ENCODE measurements at places on chromosomes 4 and X.

GRCh38 chr4:56755901-56756300 lies 65.6 kb downstream of the SPINK2 start:
- DNase-seq: no peak

DNA sequence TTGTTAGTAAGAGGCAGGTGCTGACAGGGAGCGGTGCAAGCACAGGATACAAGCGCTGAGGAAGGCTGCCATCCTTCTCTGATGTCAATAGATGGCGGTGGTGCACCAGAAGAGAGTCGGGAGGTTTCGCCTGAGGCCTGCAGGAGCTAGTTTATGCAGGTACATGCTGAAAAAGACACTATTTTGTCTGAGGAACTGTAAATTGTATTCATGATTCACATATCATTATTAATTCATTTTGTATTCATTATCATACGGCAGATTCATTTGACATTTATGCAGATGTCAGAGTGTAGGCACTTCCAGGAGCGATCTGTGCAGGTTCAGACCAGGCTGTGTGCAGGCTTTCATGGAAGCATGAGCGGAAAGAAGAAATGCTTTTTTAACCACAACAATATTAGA lies 824.0 kb downstream of the STIM2 start:
- no peak for DNase-seq

DNA sequence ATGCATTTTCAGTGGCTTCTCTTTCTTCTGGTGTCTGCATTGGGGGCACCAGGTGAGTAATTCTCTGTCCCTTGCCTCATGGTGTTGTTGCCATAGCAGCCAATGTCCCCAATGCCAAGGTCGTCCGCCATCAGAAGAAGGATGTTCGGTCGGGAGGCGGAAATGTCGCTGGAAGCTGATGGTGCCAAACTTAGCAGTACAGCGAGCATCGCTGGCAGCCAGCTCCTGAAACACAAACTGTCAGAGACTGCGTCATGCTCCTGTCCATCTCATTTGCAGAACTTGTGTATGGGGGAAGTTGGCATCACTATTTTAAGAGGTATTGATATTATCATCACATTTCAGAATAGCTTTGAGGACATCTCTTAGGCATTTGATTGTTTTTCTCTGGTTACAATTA lies 29.1 kb upstream of the ARSD start:
- DNase-seq: no peak

GRCh38 chr4:186781032-186781917 lies 57.6 kb upstream of the FAT1 start:
- no peak for DNase-seq

GRCh38 chr4:32161392-32161791 lies 1441.2 kb downstream of the PCDH7 start:
- no peak for DNase-seq

GRCh38 chr4:7590899-7591298 lies 156.2 kb upstream of the PSAPL1 start:
- DNase-seq: no peak

DNA sequence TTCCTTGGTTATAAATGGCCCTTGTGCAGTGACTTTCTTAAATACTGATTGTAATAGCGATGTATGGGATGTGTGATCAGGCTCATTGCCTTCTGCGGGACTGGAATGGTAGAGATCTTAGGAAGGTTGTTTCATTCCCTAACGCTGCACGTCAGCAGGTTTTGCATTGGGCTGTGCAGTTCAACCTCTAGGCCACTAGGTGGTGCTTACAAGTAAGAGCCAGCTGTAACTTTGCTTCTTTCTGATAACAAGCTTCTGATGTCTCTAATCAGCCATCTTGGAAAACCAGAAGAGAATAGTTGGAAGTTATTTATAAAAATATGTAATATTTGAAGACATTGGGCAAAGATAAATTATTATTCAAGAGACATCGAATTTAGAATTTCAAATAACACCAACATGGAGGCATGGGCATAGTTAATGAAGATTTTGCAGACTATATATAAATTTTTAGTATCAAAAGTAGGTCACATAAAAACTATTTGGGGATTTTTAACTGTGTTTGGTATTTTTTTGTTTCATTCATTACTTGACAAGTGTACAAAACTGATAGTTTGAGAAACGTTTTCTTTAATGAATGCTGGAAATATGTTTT lies 339.7 kb upstream of the PCDH7 start:
- no peak for DNase-seq

DNA sequence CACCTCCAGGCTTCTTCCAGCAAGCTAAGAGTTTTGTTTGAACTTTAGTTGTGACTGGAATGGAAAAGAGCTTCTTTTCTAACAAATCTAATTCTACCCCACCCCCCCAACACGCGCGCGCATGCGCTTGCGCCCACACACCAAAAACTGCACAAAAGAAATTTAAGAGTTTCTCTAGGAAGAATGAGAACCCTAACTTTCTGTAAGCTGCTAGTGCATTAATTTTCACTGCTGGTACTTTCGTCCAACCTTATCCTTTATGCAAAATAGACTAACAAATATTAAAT lies 9.0 kb upstream of the INTU start:
- no peak for DNase-seq

GRCh38 chr4:37977471-37978247 lies 17.5 kb downstream of the PTTG2 start:
- DNase-seq: peak; percentile 49

- no peak for DNase-seq
Observed at GRCh38 chrX:2717312-2717711, 26.2 kb downstream of the CD99 start.

GRCh38 chr4:169341490-169341889 lies 70.7 kb upstream of the SH3RF1 start:
- no peak for DNase-seq

DNA sequence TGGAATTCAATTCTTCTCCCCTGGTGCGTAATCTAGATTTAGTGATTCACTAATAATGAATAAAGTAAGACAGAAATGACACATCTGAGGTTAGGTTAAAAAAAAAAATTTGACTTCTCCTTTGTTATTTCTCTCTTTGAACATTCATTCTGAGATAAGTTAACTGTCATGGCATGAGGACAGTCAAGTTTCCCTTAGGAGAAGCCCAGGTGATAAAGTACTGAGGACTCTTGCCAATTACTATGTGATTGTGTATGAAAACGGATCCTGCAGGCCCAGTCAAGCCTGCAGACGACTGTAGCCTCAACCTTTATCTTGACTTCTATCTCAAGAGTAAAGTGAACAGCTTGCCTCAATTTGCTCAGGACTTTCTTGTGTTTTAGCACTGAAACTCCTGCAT lies 293.2 kb downstream of the PRR32 start:
- no peak for DNase-seq

DNA sequence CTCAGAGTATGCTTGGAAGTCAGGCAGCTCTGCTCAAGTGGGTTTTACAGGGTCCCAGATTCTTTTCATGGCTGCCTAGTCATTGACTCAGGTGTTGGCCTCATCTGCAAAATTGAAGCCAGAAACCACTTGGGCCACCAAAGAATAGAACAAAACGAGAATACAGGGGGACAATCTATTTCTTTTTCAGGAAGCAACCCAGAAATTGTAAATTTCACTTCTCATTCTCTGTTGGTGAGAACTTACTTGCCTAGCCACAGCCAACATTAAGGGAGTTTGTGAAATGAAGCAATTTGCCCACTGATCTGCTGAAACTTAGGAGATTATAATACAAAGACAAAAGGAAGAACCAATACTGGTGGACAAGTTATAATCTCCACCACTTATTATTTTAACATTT lies 8.6 kb upstream of the TKTL2 start:
- DNase-seq: no peak

- DNase-seq: no peak
Observed at GRCh38 chr4:179399054-179399782, 1957.0 kb upstream of the AGA start.

GRCh38 chr4:25792200-25792791 lies 70.5 kb downstream of the SEL1L3 start:
- DNase-seq: no peak

DNA sequence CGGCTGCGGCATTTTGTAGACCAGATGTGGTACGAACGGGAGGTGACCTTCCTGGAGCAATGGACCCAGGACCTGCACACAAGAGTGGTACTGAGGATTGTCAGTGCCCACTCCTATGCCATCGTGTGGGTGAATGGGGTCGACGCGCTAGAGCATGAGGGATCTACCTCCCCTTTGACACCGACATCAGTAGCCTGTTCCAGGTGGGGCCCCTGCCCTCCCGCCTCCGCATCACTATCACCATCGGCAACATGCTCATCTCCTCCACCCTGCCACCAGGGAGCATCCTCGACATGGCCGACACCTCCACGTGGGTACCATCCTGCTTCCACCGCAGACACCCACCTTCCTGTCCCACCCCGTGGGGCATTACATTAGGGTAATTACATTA lies 46.2 kb downstream of the SMARCA5 start:
- no peak for DNase-seq

DNA sequence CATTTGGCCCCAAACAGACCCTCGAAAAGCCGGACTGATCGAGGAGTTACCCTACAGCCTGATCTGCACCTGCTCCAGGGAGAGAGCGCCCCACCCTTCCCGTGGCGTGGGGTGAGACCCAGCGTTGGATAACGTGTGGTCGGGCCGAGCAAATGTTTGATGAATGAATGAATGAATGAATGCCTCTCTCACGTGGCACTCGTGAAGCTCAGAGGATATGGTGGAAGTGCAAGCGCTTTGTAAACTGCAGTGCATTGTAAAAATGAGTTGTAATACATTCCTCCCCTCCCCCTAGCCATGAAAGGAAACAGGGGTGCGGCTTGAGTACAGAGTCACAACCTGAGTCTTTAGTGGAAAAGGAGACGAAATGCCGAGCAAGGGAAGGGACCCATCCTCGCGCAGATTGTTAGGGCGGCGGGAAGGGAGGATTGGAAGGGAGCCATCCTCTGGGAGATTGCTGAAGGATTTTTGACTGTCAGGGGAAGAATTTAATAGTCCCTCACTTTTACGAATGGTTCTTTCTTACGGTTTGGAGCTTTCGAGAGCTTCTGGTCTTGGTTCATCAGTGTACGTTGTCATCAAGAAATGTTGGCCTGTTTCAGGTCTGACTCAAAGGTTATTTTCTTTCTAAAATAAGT lies 772 bp upstream of the FBXW7 start:
- no peak for DNase-seq

DNA sequence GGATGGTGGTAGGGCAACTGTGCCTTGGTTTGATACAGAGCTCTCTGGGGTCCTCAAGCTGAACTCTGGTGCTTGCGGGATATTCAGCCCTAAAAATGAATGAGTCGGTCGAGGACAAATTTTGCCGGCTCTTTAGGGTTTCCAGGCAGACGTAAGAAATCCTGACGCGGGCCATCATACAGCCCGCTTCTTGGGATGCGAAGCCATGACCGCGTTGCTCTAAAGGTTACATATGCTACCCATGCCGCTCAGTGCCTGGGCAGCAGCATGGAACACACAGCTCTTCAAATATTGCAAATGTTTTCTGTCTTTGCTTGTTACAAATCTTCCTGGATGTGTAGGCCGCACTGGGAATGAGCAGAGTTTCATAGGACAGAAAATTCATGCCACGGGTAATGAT lies 55.6 kb downstream of the NBDY start:
- DNase-seq: no peak

DNA sequence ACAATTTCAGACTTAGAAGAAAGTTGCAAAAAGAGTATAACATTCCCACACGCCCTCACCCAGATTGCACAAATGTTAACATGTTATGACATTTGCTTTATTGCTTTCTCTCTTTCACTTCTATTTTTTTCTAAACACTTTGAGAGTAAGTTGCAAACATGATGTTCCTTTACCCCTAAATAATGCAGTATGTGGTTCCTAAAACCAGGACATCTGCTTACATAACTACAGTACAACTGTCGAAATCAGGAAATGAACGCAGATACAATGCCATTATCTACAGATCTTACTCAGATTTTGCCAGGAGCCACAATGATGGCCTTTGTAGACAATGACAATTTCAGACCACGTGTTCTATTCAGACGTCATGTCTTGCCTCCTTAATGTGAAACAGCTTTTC lies 22.4 kb downstream of the SH3TC1 start:
- DNase-seq: no peak

- no peak for DNase-seq
Observed at GRCh38 chr4:181958446-181958845, 284.8 kb upstream of the TENM3 start.

GRCh38 chr4:102268355-102268754 lies 76.9 kb downstream of the SLC39A8 start:
- DNase-seq: no peak

- no peak for DNase-seq
Observed at GRCh38 chr4:70666369-70666768, at the start of gene JCHAIN. TSS of gene JCHAIN (minus strand) at chr4:70666508. CDS start at chr4:70666490, 18 bp downstream.

GRCh38 chr4:153731239-153731638 lies 28.6 kb downstream of the RNF175 start:
- no peak for DNase-seq
